ENCODE measurements at places on chromosomes 3 and 15.

DNA sequence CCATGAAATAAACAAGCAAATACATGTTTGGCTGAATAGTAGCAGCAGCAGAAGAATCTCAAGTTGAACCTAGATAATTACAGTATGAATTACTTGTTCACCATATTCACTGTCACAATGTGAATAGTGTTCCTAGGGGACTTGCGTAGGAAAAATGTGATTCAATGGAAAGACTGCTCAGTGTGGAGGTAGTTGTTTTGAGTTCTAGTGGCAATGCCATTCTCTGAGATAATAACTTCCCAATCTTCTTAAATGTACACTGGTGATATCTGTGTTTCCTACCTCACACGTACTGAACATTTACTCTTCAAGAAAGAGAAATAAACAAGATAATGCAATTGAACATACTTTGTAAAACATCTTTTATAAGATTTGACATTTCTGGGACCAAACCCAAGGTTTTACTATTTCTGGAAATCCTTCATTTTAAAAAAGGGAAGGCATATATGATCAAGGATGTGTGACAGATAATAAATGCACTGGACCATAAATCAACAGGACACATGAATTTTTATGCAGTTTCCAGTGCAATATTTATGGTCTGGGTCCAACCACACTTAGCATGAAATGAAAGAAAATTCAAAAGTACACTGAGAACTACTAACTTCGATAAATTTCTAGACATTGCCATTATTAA lies 598.3 kb upstream of the ZNF385D start:
- no peak for DNase-seq

DNA sequence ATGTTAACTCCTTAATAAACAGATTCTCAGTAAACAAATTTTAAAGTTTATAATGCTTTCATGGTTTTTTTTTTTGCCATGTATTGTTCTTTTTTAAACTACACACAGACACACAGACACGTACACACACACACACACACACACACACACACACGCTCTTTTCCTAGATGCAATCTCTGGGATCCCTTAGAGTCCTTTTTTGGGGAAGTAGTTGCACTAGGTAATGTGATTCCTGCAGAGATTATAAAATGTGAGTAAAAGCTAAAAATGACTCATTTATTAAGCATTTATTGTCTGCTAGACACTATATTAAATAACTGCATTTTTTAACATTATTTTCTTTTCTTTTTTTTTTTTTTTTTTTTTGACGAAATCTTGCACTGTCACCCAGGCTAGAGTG lies 19.9 kb downstream of the NDUFB5 start:
- no peak for DNase-seq

DNA sequence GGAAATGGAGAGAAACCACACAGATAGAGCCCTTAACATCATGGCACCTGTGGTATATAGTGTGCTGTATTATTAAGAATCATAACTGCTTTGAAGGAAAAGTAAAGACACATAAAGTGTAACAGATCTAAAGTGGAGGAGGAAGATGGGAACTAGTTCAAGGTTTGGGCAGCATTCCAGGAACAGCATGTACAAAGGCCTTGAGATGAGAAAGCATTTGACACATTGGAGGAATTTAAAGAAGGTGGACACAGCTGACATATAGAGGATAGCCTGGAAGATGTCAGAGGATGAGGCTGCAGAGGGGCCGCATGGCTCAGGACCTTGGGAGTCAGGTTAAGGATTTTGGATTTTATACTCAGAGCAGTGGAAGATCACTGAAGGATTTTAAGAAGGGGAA lies 39.0 kb downstream of the LRTM1 start:
- no peak for DNase-seq

DNA sequence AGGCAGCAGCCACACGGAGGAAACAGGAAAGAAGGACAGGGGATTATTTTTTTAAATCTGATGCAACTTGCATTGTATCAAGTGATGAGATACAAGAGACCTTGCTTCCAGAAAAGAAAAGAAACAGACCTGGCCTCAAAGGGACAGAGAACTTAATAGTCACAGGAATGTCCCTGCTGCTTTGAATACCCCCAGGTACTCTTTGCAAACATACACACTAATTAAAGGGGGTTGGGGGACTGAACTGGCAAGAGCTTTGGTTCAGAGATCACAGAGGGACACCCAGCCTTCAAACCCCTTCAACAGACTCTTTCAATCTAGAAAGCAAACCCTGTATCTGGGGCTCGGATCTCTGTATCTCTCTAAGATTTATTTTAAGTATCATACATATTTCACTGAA lies 18.0 kb downstream of the TNIK start:
- no peak for DNase-seq

GRCh38 chr3:45333549-45333948 lies 54.8 kb upstream of the LARS2 start:
- DNase-seq, result no peak

DNA sequence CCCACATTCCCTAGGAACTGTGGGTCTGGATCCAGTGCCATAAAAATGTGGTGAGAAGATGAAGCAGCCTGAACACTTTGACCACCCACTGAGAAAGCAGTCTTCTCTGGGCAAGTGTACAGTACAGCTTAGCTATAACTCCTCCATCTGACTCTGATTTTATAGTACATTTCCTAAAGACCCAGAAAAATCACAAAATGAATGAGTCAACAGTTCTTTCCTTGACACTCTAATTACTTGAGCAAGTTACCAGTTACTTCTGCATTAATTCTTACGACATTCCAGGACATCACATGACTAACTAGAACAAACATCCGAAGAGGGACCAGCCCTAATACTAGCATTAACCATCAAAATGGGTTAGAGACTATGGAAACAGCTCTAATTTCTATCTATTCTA lies 148.1 kb upstream of the PEX5L start:
- no peak for DNase-seq

GRCh38 chr3:33798113-33798417 lies 365 bp upstream of the PDCD6IP start:
- no peak for DNase-seq

DNA sequence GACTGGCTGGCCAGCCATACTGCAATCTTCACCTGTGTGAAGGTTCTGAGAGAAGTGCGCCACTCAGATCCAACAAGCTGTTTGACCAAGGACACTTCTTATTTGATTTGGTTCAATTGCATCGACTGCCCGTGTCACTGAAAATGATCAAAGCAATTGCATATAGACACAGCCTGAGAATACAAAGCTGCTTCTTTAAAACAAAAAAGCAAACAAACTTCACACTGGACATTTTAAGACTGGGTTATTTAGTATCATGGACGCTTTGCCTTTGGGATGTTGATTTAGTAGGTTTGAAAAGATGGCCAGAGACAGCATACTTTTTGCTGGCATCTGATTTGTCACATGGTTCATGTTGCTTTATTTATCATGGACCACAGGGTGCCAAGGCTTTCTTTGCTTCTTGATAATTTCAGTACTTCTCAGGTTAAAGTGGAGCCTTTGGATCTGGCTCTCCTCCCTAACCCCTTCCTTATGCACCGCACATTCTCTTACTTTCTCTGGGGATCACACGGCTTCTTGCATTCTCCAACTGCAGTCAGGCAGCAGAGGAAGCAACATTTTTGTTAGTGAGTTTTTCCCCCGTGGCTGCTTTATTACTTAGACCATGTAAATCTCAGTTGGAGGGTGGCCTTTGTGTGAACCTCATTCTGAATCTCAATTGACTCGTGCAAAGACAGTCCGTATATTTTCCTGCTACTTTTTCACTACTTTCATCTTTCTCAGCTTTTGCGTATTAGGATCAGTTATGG lies 151.0 kb downstream of the CD47 start:
- no peak for DNase-seq

GRCh38 chr3:186551387-186551786 lies 7.2 kb upstream of the CRYGS start:
- no peak for DNase-seq

GRCh38 chr3:195565716-195566115 lies 18.0 kb downstream of the APOD start:
- DNase-seq, result no peak

DNA sequence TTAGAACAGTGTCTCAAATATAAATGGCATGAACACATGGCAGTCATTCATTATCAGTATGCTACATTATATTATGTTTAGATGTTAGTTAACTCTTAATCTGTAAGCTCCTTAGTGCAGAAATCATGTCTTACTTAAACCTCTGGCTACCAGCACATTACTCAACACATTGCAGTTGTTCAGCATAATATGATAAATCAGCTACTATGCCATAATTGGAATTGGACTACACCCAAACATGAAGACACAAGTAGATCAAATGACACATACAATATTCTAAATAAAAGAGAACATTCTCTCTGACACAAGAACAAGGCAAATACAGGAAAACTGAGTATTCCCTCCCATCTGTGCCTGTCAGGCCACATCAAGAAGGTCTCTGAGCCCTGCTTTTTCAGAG lies 116.1 kb downstream of the PCCB start:
- no peak for DNase-seq

DNA sequence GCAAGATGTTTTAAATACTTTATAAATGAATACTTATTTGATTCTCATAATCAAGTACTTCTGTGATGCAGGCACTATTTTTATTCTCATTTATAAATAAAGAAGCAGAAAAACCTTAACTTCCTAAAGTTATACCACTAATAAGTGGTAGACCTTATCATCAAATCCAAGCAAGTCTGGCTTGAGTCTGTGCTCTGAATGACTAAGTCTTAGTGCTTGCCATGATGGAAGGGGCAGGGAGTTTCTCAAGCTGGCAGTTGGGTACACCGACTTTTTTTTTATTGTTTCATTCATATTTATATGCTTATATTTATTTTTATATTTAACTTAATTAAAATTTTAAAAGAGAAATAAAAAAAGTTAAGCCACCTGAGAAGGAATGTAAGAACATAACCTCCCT lies 23.6 kb downstream of the SLMAP start:
- DNase-seq, result no peak

GRCh38 chr3:56997675-56998074 lies 62.8 kb upstream of the SPATA12 start:
- DNase-seq, result no peak

- DNase-seq, result no peak
These were observed 95.5 kb upstream of the CHRNA7 start for GRCh38 chr15:31934821-31935220.

DNA sequence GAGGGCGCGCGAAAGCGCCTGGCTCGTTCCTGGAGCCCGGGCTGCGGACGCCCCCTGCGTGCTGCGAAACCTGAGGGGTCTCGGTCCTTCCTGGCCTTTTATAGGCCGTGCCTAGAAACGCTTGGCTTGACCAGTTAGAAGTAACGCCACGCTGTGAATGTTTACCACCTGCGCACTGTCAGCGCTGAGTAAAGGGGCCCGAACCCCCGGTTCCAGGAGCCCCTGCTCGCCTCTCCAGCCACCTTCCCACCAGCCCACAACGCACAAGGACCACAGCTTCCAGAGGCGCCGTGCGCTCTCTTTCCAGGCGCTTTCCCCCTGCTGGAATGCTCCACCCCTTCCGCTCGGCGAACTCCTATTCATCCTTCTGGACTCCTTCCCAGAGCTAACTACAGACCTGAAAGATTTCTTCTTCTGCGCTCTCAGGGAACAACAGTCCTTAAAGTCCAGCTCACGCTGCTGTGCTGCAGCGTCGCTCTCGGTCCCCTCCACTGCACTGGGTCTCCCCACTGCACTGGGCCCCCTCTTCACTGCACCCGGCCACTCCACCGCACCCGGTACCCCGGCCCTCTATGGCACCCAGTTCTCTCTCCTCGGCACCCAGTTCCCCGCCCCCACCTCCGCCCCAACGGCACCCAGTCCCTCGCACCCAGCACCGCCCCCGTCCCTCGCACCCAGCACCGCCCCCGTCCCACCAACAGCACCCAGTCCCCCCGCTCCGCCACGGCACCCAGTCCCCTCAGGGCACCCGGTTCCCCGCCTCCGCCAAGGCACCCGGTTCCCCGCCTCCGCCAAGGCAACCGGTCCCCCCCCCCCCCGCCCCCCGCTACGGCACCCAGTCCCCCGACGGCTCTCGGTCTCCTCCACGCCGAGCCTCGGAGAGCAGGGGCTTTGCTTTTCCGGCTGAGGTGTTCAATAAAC lies 69.8 kb downstream of the SQOR start:
- no peak for DNase-seq

DNA sequence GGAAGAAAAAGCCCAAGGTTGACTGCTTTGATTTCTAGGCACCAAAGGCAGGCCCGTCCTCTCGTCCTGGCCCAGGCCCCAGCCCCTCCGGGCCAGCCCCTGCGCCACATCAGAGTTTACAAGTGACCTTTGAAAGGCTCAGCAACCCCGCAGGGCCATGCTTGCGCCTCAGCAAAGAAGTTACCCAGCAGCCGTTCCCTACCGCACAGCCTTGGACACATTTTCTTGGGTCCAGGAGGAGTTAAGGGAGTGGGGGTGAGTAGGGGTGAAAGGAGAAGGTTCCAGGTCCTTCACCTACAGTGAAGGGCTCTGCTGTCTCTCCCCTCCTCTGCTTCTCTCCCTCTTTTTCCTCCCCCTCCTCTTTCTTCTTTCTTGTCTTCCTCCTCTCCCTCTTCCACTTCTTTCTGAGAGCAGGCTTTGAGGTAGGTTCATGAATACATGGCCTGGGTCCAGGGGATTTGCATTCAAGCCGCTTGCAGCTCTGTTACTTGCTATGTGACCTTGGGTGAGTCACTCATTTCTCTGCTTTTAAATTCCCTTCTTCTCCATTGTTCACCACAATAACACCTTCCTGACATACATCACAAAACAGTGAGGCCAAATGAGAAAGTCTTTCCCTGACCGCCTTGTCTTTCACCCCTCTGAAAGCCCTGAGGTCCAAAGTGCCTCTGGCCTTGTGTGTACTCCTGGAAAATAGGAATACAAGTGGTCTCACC lies 223.3 kb upstream of the TPRG1 start:
- no peak for DNase-seq

DNA sequence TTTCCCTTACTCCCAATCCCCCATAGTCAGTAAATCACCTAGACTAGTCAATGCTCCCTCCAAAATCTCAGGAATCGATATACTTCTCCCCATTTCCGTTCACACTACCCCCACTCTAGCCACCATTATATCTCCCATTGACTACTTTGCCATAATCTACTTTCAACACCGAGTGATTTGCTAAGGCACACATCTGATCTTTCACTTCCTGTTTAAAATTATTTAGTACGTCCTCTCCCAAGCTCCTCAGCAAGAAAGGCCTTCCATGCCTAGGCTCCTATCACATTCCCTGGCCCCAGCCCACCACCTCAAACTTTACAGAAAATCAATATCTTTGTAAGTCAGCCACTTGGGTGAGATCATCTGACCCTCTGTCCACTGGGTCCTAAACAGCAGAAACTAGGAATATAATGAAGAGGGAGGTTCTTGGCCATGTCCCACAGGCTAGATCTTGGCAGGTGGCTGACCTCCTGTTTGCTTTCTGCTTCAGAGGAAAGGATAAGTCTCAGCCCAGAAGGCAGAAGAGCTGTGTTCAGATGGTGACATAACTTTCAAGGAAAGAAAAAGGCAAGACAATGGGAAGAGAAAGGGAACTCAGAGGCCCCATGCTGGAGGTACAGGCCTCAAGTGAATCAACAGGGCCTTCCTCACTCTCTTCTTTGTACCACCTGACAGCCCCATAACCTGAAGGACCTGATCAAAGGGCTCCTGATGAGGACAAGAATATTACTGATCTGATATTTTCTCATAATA lies 103.0 kb downstream of the RPL22L1 start:
- DNase-seq, result no peak
